ENCODE measurements at places on chromosomes 2 and 18.

GRCh38 chr2:191646163-191646902, 31.6 kb upstream of the NABP1 start:
- no peak for DNase-seq

- DNase-seq, result no peak
Observed at GRCh38 chr2:74001781-74002504, 17.2 kb downstream of the TET3 start.

- no peak for DNase-seq
Observed at GRCh38 chr18:3541549-3542386, 91.8 kb downstream of the TGIF1 start.

DNA sequence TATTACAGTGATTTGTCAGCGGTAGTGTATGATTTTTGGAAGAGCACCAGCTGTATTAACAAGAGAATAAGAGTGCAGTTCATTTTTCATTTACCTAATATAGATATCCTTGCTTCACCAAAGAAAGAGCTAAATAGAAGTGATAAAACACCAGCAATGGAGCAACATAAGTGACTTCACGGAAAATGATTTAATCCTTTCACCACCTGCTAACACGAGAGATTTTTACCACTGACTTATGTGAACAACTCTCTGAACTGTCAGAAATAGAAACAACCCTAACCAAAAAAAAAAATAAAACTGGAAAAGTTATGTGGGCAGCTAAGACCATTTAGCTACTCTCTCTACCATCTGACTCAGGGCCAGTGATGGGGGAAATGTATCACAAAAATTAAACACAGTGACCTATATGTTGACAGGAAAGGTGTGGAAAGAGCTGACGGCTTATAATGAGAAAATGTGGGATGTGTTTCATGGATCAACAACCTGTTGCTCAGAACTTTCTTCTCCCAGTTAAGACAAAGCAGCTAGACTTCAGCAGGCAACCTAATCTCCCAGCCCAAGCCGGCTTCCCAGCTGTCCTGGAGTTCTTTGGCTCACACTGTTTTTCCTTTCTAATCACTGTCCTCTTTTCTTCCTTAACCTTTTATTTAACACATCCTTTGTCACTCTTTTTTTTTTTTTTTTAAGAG, 272.7 kb downstream of the SS18 start:
- no peak for DNase-seq

DNA sequence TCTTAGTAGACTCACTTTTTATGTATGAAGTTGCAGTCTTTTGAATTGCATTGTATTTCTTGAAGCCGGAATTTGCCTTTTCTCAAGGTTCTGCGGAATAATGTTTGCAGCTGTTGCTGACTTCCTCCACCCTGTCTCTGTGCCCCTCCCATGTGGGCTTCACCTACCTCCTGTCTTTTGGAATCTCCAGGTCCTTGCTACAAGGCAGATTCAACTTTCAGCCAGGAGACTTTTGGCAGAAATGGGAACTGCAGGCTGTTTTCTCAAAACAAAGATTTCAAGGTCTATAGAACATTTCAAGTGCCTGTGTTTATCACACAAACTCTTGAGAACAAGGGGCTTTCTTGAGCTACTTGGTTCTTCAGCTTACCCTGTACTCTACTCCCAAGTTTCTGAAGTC, 25.6 kb downstream of the ZNF236 start:
- DNase-seq, result no peak

DNA sequence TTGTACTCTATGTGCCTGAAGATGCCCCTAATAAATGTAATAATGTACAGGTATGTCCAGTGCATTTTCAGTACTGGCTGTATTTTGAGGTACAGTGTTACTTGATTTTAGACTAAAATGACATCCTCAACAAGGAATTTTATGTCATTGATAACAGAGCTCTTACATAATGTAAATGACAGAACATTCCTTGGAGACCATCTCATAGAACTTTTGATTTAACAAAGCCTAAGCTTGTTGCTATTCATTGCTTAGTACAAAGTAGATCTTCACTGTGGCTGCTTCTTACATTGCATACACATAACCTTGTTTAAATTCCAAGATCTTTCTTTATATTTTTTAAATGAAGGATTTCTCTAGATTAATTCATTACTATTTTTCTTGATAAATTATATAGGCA, 24.1 kb downstream of the DYNC1I2 start:
- DNase-seq, result peak; percentile 13

- no peak for DNase-seq
Observed at GRCh38 chr2:107137706-107138105, 251.7 kb upstream of the ST6GAL2 start.

- no peak for DNase-seq
Observed at GRCh38 chr2:212033888-212034287, 504.7 kb downstream of the ERBB4 start.

- DNase-seq, result no peak
Observed at GRCh38 chr18:49169037-49169521, 218.3 kb upstream of the SMAD7 start.

GRCh38 chr2:54755641-54756326, 32.3 kb downstream of the EML6 start:
- no peak for DNase-seq

Measured in fibroblast of skin of scalp (primary cell).